ENCODE measurements at places on chromosomes 13 and 19. TPM values are rescaled to one million over a fixed set of nuclear protein-coding genes. Genes with fewer than 3 reads are reported as not detected.

The CPB2 gene
- not detected for total RNA-seq

The NALCN gene
- 0.17 TPM for total RNA-seq

DNA sequence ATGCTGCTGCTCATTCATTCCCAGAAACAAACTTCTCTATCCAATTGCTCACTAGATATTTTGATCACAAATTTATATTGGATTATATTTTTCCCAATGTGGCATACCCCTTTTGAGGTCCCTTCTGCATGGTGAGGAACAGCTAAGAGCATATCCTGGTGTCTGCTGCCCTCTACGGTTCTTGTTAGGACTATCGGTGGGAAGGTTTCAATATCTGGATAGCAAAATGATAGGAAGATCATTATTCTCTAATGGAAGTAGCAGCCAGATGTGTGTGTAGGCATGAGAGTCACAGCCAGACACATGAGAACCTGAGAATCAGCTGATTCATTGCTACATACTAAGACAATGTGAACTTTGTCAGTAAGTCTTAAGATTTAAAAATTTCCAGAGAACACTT is 1422.4 kb upstream of the MIR17HG start:
- DNase-seq: no peak

GRCh38 chr13:27159806-27160563 is 11.6 kb downstream of the USP12 start:
- no peak for DNase-seq

GRCh38 chr13:20990910-20991525 is 70.4 kb downstream of the LATS2 start:
- DNase-seq: no peak

GRCh38 chr19:42323473-42323851 is 2.0 kb upstream of the MEGF8 start:
- peak; percentile 31 for DNase-seq

DNA sequence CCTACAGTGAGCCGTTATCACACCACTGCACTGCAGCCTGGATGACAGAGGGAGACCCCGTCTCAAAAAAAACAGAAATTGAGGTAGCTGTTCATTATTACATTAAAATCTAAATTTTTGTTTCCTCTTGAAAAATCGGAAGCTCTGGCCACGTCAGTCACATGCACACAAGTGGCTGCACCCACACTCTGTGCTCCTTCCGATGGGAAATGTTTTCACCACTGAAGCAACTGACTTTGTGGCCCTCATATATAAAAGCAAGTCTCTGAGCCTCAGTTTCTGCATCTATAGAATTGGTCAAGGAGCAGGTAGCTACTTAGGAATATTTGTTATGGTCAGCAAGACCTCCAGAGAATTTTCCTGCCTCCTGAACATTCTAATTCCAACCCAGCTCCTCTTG is 4.5 kb downstream of the LRRC25 start:
- no peak for DNase-seq

All from left colon (tissue), 2 donors.